ENCODE measurements at places on chromosomes 3 and 15.

DNA sequence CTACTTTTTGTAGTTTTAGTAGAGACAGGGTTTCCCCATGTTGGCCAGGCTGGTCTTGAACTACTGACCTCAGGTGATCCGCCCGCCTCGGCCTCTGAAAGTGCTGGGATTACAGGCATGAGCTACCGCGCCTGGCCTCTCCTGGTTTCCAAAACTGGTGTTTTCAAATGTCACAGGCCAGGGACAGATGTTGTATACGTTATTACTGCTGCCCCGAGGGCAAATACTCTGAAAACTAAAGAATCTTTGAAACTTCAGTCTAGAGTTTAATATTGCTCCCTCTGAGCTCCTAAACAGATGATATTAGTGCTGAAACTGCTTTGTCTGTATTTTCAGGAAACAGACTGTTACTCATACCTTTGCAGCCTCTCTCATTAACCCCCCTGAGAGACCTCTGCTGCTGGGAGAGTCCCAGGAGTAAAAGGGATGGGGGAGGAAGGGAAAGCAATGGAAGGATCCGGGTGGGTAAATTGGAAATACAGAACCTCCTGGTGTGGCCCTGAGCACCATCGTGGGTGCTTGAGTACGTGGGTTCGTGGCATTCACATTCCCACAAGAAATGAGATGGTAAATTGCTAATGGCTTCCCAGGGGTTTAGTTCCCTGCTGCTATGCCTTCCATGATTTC lies 96.3 kb upstream of the IGF1R start:
- DNase-seq, result no peak

GRCh38 chr3:155321418-155321817 lies 27.9 kb upstream of the STRIT1 start:
- no peak for DNase-seq

DNA sequence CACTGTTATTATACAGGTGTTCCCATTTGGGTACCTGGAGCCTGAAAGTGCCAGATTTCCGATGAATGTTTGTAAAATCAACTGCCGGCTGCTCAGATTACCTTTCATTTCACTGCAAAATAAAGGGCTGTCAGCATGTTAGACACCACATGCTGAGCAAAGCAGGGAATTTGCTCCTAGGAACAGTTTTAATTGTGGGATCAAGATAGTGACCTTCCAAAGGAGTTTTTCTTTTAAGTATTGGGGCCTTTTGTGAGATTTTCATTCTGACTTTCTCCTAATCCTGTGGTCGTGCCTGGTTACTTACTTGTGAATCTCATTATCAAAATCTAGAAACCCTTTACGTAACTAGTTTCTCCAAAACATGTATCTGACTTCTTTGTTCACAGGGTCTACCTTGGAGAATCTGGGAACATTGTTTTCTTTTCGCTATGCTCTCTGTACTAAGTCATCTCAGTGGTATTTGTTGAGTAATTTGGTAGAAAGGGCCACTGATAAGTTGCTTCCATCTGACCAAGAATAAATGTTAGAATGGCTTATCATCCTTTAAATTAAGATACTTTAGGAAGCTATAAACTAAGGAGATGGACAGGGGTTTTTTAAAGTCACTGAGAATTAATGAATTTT lies 40.8 kb upstream of the LRTM1 start:
- DNase-seq, result no peak

DNA sequence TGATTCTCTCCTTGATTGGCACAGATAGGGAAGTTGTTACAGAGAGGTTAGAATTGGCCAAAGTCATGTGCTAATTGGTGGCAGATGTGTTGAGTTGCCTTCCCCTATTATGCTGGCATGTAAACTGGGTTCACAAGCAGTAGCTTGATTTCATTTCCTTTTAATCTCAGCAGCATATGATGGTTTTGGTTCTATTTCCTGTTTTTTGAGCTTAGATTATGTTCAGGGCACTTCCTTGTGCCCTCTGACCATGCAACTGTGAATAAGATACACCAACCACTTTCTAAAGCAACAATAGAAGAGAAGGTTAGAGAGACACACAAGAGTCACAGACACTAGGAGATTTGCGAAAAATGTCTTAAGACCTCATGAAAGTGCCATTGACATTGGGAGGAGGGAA lies 16.5 kb downstream of the HPS3 start:
- no peak for DNase-seq

All from neuronal stem cell (in vitro differentiated cells).